ENCODE measurements at places on chromosomes 6 and 20.
A peak's percentile ranks its signal among the peaks of the same experiment; 100 is the strongest.

DNA sequence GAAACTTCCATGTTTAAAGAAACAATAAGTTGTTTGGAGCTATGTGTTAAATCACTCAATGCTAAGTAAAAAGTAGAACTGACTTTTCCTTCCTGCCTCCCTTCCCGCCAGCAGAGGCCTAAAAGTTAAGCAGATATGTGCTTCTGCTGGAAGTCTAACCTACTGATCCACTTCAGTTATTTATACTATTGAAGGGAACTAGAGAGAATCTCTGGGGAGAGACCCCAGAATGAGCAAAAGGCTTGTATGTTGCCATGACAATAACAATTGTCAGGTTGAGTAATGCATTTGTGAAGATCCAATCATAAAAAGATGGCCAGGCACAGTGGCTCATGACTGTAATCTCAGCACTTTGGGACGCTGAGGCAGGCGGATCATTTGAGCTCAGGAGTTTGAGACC is 24.7 kb downstream of the MGME1 start:
- no peak for DNase-seq

DNA sequence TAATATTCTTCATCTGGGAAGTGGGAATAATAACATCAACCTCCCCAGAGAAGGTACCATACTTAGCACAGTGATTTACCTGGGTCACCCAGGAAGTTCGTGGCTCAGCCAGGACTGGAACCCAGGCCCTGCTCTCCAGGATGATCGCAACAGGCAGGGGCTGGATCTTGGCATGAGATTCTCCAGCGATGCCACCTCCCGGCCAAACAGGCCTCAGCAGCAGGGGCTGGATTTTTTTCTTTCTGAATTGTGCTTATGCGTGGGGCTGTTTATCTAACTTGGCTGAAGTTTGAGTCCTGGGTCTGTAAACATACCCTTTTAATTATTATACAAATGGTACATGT is 129.5 kb upstream of the PTPN1 start:
- DNase-seq = no peak

DNA sequence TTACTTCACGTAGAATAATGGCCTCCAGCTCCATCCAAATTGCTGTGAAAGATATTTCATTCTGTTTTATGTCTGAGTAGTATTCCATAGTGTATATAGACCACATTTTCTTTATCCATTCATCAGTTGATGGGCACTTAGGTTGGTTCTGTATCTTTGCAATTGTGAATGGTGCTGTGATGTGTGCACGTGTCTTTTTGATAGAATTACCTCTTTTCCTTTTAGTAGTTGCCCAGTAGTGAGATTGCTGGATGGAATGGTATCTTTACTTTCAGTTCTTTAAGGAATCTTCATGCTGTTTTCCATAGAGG is 91.8 kb downstream of the CARMIL1 start:
- DNase-seq = no peak

DNA sequence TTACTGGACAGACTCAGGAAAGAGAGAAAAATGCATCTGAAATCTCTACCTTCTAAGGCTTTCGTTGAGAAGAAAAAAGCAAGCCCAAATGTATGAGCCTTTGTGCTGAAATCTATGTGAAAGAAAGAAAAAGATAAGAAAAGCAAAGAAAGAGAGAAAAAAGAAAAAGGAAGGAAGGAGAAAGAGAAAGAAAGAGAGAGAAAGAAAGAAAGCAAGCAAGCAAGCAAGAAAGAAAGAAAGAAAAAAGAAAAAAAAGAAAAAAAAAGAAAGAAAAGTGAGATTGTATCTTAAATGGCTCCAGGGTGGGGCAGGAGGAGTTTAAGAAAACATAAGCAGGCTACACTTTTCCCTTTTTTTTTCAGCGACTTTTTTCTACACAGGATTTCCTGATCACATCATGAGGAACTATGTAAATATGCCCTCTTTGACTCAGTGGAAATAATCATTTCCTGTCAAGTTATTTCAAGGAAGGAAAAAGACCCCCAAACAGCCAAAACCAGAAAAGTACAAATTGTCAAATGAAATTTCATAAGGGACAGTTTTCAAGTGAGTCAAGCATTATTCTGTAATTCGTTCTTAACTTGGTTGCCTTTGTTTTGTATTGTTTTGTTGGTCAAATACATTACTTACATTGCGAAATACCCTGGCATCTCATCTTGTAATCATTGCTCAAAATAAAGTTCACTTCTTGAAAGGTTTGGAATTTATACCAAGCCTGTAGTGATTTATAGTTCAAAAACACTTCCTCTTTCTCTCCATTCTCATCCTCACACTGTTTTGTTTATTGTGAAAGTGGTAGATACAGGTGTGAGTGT is 79.5 kb upstream of the RNF217 start:
- DNase-seq = no peak

DNA sequence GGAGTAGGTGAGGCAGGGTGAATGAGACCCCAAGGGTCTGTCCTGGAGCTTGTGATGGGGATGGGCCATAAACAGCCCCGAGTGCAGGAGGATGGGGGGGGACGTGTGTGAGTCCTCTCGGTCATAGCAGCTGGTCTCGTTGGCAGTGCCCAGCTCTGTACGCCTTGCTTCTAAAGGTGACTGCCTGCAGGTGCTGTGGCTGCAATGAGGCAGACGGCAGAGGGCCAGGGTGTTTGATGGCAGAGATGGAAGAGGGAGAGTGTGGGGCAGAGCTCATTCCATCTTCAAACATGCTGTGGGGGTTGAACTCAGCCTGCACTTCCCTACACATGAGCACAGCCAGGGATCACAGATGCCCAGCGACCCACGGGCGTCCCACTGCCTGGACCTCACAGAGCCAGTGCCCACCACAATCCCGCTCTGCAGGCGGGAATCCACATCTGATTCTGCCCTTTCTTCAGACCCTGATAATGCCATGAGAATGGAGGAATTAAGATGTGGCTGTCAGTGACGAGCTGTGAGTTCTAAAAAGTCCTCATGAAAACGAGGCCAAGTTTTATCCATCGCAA is 123.3 kb upstream of the CDH4 start:
- no peak for DNase-seq

GRCh38 chr6:47247227-47247797 is 62.4 kb downstream of the TNFRSF21 start:
- DNase-seq = peak; percentile 44

- DNase-seq = no peak
These were observed 332.9 kb downstream of the CDKAL1 start for GRCh38 chr6:20866935-20867703.

GRCh38 chr6:129059650-129060049 is 176.7 kb downstream of the LAMA2 start:
- DNase-seq = no peak

GRCh38 chr6:168601546-168601945 is 160.6 kb downstream of the SMOC2 start:
- no peak for DNase-seq
